ENCODE measurements at places on chromosomes 5 and 9.

DNA sequence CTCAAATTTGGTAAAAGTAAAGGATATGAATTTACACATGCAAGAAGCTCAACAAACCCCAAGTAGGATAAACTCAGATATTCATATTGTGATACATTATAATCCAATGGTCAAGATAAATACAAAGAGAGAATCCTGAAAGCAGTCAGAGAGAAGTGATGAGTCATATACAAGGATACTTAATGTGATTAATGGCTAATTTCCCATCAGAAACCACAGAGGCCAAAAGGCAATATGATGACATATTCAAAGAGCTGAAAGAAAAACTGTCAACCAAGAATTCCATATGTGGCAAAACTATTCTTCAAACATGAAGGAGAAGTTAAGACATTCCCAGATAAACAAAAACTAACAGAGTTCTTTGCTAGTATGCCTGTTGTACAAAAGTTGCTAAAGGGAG lies 19.5 kb upstream of the IRF1 start:
- DNase-seq, result peak; percentile 91

- DNase-seq, result peak; percentile 60
These were observed 155.0 kb downstream of the MAN2A1 start for GRCh38 chr5:109844695-109845094.

- DNase-seq, result peak; percentile 79
These were observed 171.1 kb downstream of the TARS1 start for GRCh38 chr5:33611877-33612276.

DNA sequence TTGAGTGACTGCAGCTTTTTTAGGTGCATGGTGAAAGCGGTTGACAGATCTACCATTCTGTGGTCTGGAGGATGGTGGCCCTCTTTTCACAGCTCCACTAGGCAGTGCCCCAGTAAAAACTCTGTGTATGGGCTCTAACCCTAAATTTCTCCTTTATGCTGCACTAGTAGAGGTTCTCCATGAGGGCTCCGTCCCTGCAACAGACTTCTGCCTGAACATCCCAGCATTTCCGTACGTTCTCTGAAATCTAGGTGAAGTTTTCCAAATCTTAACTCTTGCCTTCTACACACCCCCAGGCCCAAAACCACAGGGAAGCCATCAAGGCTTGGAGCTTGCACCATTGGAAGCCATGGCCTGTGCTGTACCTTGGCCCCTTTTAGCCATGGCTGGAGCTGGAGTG lies 1898.1 kb upstream of the NUDT12 start:
- no peak for DNase-seq

All from fibroblast of skin of right quadriceps (primary cell).